ENCODE measurements at places on chromosomes 5 and 9. TPM values are rescaled to one million over a fixed set of nuclear protein-coding genes. Genes with fewer than 3 reads are reported as not detected.

GLDC gene
- total RNA-seq, result 1.3 TPM

LCN1 gene
- total RNA-seq, result not detected

GPR151 gene
- not detected for total RNA-seq

IARS1 gene
- 123 TPM for total RNA-seq

FAM221B gene
- total RNA-seq, result not detected

LYRM7 gene
- 11.6 TPM for total RNA-seq

OTULINL gene
- 7.5 TPM for total RNA-seq

ZNF462 gene
- 25.7 TPM for total RNA-seq

TESK1 gene
- 10.5 TPM for total RNA-seq

RNF224 gene
- not detected for total RNA-seq

BRD3OS gene
- total RNA-seq, result 6.8 TPM

CLIC3 gene
- total RNA-seq, result 12.7 TPM

FOXD4 gene
- total RNA-seq, result 0.10 TPM

ST8SIA4 gene
- total RNA-seq, result 10.9 TPM

LCN15 gene
- total RNA-seq, result not detected

TERT gene
- total RNA-seq, result not detected

JAKMIP2 gene
- total RNA-seq, result 0.49 TPM

CCDC171 gene
- 9.2 TPM for total RNA-seq

SLC46A2 gene
- 1.2 TPM for total RNA-seq

FOXD4L4 gene
- total RNA-seq, result 0.20 TPM

LMAN2 gene
- total RNA-seq, result 99.0 TPM

NTNG2 gene
- total RNA-seq, result 1.6 TPM

PCDHA1 gene
- not detected for total RNA-seq

FST gene
- 58.7 TPM for total RNA-seq

PCDHGA4 gene
- 2.9 TPM for total RNA-seq

CTSV gene
- total RNA-seq, result 75.6 TPM

CNTFR gene
- total RNA-seq, result 7.5 TPM

FGFR4 gene
- 6.4 TPM for total RNA-seq

PLAC8L1 gene
- not detected for total RNA-seq

SGCD gene
- 54.5 TPM for total RNA-seq

SHISAL2B gene
- total RNA-seq, result not detected

TMC1 gene
- total RNA-seq, result 0.69 TPM

FOXD4L6 gene
- not detected for total RNA-seq

P4HA2 gene
- 88.9 TPM for total RNA-seq

COL5A1 gene
- 349 TPM for total RNA-seq

ADAMTS6 gene
- 7.0 TPM for total RNA-seq

GRIA1 gene
- 2.5 TPM for total RNA-seq
